Adrenal gland (tissue), 19 donors: ENCODE measurements at places on chromosomes 7 and 10.

GRCh38 chr10:125738206-125738605 is 18.7 kb downstream of the EDRF1 start:
- no peak for DNase-seq

GRCh38 chr10:58311026-58311425 is 23.8 kb upstream of the UBE2D1 start:
- DNase-seq, result no peak

GRCh38 chr10:24255115-24255880 is 46.4 kb downstream of the KIAA1217 start:
- no peak for DNase-seq

DNA sequence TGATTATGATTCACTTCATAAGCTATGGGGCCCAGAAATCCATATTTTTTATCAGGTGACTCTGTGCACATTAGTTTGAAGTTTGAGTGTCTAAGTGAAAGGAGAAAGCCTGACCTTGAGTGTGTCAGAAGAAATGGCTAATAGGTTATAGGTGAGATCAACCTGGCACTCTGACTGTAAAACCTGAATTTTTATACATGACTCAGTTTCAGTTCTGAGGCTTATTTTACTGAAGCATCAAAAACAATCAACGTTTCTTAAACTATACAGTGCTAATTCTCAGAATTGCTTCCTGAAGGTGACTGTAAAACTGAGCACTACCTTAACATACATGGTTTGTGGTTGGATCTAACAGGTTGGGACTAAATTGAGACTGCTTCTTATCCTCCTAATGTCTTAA is 159.4 kb upstream of the AHR start:
- no peak for DNase-seq

GRCh38 chr7:12550956-12551355 is 19.6 kb upstream of the SCIN start:
- DNase-seq, result no peak

DNA sequence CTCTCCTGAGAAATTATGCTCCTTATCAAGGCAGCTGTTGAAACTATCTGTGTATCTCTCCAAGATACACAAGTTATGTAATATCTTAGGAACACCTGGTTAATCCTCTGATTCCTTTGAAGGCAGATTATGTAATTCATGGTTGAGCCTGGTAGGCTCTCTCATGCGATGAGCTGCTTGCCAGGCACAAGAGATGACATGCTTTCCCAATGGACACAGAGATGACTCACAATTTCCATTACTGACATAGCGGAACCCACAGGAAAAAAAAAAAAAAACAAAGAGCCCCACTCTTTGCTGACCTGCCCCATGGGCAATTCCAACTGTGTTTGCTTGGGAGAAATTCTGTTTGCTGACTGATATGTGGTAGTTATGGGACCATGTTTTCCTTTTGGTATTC is 736.4 kb upstream of the PHF14 start:
- DNase-seq, result no peak

GRCh38 chr7:151876899-151877777 is at the start of gene PRKAG2:
Gene PRKAG2 (minus strand): TSS chr7:151877115. CDS start chr7:151876620, 495 bp downstream.
- peak; percentile 74 for DNase-seq

- no peak for DNase-seq
These were observed 69.3 kb downstream of the TNS3 start for GRCh38 chr7:47512481-47513176.

DNA sequence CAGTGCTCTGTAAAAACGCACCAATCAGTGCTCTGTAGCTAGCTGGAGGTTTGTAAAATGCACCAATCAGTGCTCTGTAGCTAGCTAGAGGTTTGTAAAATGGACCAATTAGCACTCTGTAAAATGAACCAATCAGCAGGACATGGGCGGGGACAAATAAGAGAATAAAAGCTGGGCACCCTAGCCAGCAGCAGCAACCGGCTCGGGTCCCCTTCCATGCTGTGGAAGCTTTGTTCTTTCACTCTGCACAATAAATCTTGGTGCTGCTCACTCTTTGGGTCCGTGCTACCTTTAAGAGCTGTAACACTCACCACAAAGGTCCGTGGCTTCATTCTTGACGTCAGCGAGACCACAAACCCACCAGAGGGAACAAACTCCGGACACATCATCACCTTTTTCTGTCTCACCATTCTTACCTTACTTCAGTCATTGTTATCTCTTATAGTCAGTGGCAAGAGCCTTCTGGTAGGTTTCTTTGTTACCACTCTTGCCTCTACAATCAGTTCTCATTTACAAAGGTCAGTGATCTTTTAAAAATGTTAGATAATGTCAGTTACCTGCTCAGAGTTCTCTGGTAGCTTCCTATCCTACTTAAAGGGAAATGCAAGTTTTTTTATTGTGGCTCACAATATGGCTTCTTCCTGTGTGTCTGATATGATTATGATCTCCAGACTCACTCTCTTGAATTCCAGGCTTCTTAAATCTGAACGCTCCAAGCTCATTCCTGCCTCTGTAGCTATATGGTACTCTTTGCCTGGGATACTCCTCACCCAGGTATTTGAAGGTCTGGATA is 4.5 kb downstream of the STAM start:
- no peak for DNase-seq

DNA sequence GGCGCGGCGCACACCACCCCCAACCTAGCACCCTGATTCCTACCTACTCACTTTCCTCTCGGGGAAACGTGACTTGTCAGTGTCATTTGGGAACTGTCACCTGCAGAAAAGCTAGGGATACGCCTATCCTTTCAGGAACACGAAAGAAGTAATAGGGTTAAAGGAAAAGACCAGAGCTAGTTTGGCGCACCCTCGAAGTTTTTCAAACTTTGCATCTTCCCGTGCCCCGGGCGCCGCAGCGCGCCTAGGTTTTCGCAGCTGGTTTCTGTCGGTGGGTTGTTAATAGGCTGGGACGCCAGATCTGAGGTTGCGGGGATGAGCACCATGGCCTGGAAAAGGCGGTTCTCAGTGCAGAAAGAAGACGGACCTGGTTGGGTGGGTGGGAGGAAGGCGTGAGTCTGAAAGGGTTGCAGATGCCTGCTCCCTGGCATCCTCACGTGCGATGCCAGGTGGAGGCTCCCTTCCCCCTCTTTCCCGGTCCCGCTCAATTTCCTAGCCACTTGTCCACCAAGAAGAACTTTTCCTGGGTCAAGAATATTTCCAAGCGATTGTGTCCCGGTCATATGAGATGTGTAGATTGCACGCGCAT is 568 bp upstream of the MEOX2 start:
- no peak for DNase-seq

DNA sequence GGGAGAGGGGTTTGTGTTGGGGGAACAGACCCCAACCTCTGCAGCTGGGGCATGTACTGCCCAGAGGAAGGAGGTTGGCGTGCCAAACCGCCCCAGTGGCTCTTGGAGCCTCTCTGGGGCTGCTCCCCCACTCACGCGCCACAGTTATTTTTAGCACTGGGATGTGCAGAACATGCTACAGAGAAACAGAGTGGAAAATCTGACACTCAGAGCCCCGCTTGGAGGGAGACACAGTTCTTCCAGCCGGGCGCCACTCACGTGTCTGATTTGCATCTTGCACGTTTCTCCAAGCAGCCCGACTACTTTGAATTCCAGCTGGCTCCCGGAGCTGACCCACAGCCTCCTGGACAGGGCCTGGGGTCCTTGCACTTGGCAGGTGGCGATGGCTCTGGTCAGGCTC is 182.0 kb downstream of the RPS24 start:
- DNase-seq, result peak; percentile 43

DNA sequence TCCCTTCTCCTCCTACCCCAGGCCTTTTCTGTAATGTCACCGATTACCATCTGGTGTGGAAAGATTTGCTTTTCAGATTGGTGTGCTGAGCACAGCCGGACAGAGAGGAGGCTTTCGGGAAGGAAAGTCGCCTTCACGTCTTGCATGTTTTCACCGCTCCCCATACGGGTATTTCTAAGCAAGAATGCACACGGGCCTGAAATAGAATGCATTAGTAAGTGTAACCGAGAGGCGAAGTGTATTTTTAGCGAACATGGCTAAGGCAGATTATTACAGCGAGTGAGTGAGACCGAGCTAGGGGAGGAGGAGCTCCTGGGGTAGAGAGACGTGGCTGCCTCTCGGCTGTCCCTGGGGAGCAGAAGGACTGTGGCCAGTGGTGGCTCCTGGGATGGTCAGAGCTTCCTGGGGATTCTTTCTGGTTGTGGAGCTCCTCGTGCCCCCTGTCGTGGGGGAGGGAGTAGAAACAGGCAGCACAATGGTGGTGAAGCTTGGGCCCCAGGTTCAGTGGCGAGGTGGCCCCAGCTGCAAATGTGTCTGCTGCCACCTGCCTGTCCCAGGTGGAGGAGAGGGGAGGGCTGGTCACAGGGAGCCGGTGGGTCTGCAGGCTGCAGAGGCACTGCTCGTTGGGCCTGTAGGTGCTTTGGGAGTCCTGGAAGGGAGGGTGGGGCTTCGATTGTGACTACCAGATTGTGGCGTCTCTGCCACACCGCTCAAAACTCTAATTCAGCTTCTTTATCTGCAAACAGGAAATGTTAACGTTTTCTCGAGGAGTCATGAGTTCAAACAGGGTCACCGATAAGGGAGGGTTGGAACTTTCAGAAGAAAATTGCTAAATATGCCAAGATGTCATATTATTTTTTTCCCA is 135.8 kb downstream of the CAMK1D start:
- DNase-seq, result no peak

GRCh38 chr7:43870316-43870715 is 999 bp upstream of the MRPS24 start:
- no peak for DNase-seq

- no peak for DNase-seq
These were observed 284.9 kb upstream of the AOAH start for GRCh38 chr7:37009125-37009675.

DNA sequence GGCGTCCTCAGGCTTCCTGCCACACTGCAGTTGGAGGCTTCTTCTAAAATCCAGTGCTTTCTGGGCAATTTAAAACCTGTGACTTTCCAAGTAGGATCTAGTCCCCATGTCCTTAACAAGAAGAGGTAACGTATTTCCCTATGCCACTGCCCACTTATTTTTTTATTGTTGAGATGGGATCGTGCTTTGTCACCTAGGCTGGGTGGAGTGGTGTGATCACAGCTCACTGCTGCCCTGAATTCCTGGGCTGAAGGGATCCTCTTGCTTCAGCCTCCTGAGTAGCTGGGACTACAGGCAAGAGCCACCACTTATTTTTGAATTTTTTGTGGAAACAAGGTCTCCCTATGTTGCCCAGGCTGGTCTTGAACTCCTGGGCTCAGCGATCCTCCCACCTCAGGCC is 63.4 kb downstream of the DAGLB start:
- no peak for DNase-seq

DNA sequence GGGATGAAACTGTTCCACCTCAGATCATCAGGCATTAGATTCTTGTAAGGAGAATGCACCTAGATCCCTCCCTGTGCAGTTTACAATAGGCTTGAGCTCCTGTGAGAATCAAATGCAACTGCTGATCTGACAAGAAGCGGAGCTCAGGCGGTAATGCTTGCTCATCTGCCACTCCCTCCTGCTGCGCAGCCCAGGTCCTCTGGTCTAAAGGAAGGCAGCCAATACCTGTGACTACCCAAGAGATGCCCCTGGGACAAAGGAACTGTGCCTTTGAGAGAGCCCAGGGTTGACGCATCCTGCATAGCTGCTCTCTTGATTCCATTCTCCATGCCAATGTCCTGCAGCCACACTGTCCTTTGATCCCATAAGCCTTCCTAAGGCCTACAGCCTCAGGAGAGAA is 73.1 kb downstream of the ADCYAP1R1 start:
- no peak for DNase-seq

DNA sequence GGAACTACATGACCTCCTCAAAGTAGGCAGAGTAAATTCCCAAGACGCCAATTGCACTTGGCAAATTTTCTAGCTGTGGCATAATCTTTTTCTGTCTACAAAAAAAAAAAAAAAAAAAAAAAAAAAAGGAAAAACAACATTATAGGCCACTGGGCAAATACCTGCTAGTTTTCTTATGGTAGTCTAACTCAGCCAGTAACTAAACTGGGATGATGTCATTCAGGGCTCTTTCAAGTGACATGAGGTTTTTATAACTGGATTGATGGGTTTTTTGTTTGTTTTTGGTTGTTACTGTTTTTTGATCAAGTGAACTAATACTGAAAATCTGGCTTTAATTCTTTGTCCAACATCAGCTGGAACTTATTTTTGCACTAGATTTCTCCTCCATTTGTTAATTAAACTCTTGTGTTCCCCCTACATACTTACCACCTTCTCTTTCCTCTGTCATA is 7.4 kb upstream of the VIM start:
- DNase-seq, result no peak

DNA sequence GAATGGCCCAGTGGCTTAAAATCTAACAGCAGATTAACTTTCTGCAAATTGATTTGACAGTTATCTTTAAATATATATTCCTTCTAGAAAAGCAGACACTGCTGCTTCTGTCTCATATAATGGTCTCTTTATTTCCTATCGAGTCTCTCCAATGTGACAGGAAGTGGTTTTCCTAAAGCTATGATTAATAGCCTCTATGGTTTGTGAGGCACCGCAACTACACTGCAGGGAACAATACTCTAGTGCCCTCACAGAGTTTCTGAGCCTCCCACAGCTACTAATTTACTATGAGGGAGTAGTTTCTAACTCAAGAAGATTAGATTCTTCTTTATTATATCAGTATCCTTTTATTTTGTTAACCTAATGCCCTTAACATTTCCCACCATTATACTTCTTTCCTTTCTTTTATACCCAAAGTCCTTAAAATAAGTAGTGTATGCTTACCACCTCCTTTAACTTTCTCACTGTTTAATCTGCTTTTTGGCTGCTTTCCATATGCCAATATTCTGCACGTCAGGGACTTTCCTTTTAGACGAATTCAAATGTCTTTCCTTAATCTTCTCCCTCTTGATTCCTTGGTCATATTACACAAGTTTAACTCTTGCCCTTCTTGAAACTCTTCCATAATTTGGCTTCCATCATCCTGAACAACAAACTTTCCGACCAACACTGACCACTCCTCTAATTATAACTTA is 23.8 kb upstream of the AHR start:
- no peak for DNase-seq

DNA sequence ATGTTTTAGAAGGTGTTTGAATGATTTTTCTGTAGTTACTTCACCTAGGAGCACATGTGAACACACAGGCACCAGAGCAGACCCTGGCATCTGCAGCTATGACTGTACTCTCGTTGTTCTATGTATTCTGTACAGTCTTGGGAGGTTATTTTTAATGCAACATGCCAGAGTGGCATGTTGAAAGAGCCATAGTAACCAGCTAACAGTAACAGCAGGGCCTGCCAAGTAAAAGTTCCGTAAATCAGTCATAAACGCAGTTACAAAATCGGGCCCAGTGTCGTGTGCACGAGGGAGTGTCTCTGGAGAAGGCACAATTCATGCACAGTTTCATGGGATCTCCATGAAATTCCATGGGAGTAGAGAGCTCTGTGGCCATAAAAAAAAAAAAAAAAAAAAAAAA is 108.3 kb upstream of the CDK6 start:
- no peak for DNase-seq

DNA sequence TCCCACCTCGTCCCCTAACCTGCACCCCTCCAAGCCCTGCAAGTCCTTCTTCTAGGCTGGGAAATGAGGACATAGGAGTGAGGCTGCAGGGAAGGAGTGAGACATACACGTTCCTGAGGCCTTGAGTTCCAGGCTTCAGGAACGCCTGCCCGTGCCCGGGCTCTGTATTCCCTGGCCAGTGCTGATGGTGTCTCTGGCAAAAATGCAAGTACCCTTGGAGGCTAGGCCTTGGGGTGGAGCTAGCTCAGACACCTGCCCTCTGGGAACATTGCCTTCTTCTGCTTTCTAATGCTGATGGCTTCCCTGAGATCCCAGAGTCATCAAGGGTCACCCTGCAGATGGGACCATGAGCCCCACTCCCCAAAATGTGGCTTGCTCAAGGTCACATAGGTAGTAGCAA is 76.0 kb downstream of the GRK5 start:
- peak; percentile 72 for DNase-seq

GRCh38 chr7:75931680-75932079 is 16.7 kb downstream of the POR start:
- no peak for DNase-seq

- peak; percentile 21 for DNase-seq
These were observed 48.5 kb downstream of the HERPUD2 start for GRCh38 chr7:35646289-35647023.
